ENCODE measurements at places on chromosomes 16 and 17.

GRCh38 chr17:8670421-8670820, 39.9 kb upstream of the MYH10 start:
- DNase-seq, result no peak

GRCh38 chr16:11627822-11628457, 40.3 kb upstream of the SNN start:
- no peak for DNase-seq

GRCh38 chr17:52159246-52160135, 977 bp upstream of the CA10 start:
- DNase-seq, result no peak

DNA sequence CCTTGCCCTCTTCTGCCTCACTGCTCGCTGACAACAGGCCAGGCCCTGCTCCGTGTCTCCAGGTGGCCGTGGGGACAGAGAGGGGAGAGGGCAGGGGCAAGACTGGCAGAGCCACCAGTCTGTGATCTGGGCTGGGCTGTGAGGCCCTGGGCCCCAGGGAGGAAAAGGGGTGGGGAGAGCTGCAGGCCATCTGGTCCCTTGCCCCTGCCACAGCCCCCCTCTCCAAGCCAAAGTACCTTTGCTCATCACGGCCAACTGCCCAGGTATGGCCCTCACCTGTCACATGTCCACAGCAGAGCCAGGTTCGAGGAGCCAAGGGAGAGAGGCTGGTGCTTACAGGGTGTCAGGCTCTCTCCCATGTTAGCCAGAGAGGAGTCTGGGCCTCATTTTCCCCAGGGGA, 91.4 kb upstream of the LHX1 start:
- DNase-seq, result no peak

DNA sequence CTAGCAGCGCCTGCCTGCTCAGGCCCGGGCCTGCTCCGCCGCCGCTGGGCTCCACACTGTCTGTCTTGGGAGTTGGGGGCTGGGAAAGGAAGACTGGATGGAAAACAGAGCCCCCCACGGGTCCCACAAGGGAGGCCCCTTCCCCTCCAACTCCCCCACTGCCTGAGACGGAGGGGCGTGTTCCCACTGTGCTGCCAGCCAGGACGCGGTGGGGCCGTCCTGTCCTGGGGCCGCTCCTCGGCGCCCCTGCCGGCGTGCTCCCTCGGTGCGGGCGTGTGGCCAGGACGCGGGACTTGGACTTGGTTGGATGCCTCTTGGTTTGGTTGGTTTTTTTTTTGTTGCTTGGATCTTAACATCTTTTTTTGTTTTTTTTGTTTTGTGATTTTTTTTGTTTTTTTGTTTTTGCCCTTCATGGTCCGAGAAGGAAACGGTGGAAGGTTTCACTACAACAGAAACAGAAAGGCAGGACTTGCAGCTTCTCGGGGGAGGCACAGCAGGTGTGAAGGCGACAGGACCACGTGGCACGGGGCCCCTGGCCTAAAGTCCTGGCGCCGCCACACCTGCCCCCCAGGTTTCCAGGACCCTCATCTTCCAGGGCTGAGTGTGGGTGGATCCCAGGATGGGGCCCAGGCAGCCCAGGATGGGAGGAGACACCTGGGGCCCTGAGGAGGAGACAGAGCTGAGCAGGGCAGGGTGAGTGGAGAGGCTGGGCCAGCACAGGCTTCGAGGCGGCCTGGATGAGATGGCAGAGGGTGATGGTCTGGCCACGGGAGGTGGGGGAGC, 16.0 kb downstream of the ENGASE start:
- DNase-seq, result no peak

DNA sequence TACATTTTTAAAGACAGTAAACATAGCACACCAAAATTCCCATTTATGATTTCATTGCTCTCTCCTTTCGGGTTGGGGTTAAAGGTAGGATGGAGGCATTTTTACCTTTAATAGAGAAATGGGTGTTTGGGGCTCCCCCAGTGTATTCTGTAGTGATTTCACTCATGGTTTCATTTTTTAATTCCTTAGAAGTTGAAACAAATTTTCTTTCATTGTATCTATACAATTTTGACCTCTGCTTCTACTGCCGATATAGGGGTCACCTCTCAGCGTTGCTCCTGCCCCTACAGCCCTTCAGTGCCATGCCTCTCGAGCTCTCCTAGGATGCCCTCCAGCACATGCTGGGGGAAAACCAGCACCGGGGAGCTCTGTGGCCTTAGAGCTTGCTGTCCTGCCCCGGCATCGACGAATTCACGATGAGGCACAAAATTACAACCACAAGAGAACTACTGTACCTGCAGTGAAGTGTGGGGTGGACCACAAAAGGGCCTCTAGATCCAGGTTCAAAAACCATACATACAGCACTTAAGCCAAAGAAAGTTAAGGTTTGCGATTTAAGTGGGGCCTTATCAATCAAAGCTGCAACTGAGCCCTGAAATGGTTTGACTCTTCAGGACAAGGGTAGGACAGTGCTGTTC, 39.3 kb downstream of the LITAFD start:
- no peak for DNase-seq

GRCh38 chr16:56801762-56802161, 63.2 kb upstream of the SLC12A3 start:
- no peak for DNase-seq

DNA sequence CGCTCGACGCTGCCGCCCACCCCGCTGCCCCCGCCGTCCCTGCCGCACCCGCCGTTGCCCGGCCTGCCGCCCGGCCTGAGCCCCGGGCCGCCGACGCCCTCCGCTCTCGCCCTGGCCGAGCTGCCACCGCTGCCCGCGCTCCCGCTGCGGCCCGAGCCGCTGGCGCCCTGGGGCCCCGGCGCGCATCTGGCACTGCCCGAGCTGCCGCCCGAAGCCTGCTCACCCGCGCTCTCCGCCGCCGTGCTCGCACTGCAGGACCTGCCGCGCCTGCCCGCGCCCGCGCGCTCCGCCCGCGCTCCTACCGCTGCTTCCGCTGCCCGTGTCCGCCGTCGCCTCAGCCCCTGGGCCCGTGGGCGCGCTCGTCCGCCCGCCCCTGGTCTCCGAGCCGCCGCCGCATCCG, 8.4 kb upstream of the CLDN9 start:
- no peak for DNase-seq

- no peak for DNase-seq
These were observed 2.6 kb upstream of the DNAH2 start for GRCh38 chr17:7714721-7715594.

DNA sequence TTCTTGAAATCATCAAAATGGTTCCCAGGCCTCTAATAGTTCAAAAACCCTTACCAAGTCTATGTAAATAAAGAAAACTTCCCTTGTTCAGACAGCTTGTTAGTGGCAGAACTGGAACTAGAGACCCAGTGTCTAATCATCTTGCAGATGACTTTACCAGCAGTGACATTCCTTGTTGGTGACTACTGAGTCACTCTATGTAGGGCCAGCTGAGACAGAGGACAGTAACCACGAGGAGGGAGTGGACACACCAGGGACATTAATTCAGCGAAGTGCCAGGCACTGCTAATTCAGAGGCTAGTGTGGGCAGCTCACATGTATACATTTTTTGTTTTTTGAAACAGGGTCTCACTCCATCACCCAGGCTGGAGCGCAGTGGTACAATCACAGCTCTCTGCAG, 6.1 kb upstream of the HEATR3 start:
- DNase-seq, result no peak

DNA sequence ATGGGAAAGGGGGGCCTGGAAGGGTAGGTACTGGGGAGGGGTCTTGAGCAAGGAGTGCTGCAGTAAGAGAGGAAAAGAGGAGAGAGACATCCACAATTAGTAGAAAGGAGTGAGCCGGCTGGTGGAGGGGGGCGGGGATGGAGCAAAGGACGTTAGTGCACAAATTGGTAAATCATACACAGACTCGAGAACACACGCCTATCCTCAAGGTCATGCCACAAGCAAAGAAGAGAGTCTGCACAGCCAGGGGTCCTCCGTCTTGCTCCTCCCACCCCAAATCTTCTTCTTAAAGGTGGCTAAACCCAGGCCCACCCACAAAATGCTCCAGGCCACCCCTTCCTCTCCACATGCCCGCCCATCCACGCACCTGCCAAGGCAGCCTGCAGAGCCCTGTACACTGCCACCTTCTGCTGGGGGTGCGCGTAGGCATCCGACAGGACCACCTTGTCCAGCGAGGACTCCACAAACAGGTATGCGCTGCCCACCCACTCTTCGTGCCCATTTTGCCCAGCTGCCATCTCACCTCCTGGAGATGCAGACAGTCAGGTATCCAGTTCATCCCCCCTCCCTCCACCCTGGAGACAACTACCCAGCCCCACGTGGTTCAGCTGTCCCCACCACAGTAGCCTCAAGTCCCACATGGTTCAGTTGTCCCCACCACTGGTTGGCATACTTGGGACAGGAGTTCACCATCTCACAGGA, 3.4 kb downstream of the TRADD start:
- DNase-seq, result no peak

GRCh38 chr16:31094088-31094423, 541 bp downstream of the VKORC1 start:
- no peak for DNase-seq

DNA sequence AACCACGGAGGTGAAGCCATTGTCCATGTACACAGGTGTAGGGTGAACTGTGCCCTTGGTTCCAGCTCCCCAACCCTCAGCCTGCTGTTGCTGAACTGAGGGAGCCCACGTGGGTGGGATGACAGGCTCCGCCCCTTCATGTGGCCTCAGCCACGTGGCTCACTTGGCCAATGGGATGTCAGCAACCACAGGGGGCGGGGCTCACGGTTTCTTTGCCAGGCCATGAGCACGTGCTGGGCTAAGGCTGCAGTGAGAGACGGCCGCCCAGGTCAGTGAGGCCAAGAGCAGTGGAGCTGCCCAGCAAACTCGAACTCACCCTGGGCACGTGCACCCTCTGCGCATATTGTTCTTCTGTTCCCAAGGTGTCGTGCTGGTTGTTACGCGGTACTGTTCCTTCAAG, 282.6 kb downstream of the IRF8 start:
- no peak for DNase-seq

GRCh38 chr16:15396948-15397594, 1.5 kb downstream of the MPV17L start:
- no peak for DNase-seq

DNA sequence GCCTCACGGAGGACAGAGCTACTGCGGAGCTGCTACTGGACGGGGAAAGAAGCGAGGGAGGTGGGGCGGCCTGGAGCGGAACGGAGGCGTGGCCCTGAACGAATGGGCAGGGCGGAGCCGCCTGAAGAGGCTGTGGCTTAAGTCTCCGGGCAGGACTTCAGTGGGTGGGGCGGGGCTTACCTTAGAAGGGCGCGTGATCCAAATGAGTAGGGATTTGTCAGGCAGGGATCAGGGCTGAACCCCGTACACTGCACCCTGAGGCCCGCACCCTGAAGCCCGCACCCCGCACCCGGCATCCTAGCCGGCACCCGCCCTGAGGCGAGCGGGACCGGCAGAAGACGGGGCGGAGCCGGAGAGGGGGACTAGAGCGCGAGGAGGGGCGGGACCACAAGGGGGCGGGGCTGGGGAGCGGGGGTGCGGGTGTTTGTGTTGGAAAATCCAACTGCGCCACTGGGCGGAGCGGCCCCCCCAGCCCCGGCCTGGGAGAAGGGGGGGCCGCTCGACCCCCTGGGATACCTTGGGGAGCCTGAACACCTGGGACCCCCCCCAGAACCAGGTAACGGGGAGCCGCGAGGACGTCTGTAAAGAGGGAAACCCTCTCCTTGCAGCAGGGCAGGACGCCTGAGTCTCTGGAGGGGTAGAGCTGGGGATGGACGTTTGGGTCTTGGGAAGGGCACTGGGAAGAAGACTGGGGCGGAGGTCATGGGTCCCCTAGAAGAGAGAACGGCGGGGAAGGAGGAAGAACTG, at the start of gene KDM6B:
Gene KDM6B, plus strand, starts transcription at position 423 of the 747 bp plus-strand sequence. CDS start 11,338 bp downstream, outside the sequence.
- peak; percentile 81 for DNase-seq

DNA sequence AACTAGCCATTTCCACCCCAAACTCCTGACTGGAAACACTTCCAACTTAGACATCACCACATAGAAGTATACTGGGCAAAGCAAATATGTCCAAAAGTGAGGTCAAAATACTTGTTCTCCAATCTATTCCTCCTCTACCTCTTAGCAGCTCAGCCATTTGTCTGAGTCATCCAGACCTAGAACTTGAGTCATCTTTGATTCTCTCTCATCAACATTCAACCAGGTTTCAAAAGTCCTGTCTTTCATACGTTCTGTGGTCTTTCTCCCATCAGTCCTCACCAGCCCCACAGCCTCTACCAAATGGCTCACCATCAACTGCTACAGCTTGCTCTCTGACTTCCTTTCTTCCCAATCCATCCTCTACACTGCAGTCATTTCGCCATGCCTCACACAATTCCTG, 6.8 kb downstream of the ANKFY1 start:
- no peak for DNase-seq

DNA sequence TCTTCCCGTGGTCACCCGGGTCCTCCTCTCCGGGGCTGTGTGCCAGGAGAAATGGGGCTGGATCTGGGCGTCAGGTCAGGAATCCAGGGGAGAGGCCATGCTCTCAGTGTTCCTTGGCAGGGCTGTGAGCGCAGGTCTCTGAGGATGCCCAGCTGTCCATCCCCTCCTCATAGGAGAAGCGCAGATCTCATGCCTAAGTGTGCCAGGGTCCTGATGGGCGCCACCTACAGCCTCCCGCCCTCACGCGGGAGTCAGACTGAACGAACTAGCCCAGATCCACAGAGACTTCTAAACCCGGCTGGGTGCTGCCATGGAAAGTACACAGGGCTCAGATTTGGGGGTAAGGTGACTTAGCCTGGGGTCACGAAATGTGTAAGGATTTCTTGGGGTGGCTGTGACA, 24.3 kb downstream of the MGRN1 start:
- no peak for DNase-seq

- DNase-seq, result no peak
These were observed 36.2 kb downstream of the ABR start for GRCh38 chr17:1143573-1143972.

DNA sequence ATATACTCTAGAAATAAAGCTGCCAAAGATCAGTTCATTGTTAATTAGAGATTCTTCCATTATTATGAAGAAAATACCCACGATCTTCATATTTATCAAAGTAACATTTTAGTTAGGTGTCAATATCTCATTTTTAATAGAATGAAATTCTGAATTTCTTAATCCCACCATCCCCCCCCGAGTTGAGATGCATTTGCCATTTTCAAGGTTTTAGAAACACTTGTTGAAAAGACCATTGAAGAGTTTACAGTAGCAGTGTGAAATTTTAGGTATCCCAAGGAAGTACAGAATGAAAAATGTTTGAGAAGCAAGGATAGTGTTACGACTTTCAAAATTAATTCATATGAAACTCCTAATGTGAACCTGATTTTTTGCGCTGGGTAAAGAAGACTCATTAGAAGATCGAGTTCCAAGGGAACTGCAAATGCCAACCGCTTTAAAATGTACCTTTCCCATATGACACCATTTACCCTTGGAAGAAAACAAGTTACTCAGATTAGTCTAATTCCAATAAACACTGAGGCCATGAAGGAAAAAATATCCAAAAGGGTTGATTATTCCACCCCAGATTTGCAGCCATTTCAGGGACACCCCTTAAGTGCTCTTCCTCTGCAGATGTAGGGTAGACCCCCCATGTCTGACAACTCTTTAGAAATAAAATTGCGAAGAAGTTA, 731 bp downstream of the IKZF3 start:
- DNase-seq, result no peak

DNA sequence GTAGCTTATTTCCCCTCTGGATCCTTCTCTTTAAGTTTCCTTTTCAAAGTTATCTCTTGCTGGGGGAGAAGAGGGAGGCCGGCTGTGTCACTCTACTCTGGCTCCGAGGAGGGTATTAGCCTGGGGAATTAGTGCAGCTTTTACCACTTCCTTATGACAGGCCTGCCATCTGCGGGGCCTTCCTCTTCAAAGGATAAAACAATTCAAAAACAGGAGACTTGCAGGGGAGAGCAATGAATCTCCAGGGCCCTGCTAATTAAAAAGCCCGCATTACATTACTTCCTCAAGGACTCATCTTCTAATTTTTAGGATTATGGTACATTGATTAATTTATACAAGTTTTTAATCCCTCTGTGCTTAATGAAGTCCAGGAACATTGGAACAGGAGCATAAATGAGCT, 190.9 kb upstream of the CDH5 start:
- DNase-seq, result no peak

All from midbrain (tissue), 1 donor.